CD4-positive, alpha-beta memory T cell (primary cell): ENCODE measurements at places on chromosomes 3 and 15.
A peak's percentile ranks its signal among the peaks of the same experiment; 100 is the strongest.

GRCh38 chr3:88984832-88985231, 122.6 kb upstream of the EPHA3 start:
- no peak for DNase-seq

- no peak for DNase-seq
Measured at GRCh38 chr3:140848666-140849065, 93.0 kb upstream of the SLC25A36 start.

- DNase-seq, result no peak
Measured at GRCh38 chr15:79724804-79725203, 172.0 kb downstream of the MTHFS start.

GRCh38 chr3:65246561-65246960, 558.8 kb upstream of the ADAMTS9 start:
- no peak for DNase-seq

DNA sequence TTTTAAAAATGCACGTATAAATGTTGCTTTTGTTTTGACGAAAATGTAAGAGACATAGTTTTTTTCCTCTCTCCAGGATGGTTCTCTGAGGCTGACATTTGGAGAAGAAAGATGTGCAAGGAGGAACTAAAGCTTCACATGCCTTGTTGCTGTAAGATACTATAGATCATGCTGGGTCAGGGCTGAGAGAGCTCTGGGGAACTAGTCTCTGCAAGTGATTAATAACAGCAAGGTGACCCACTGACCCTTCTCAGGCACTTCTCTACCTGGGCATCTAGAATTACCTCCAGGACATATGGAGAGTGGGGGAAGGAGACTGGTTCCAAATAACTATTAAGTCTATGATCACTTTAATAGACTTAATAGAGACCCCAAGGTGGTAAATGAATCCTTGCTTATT, 246.0 kb downstream of the KBTBD8 start:
- DNase-seq, result no peak

GRCh38 chr15:31502541-31503229, 176.1 kb downstream of the KLF13 start:
- no peak for DNase-seq

DNA sequence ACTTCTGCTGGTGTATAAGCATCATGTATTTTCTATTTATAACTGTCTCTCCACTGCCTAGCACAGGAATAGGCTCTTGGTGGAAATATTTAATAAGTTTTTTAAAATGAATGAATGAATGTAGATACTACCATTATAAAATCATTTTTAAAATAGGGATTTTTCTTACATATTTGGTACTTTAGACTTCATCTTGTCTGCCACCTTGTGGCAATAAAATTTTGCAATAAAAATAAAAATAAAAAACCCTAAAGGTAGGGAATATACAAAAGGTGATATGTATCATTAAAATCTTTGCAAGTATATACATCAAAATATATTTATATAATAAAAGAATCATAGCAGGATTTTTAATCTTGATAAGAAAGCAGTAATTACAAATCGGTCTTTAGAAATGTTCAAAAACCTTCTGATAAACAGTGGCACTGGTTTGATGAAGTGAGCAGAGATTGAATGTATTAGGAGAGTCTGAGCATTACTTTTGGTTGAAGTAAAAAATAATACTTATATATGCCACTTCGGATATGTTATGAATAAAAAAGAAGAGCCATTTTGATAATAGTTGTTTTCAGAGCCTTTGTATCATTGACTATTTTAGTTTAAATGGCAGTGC, 95.2 kb downstream of the SPATA16 start:
- DNase-seq, result no peak

DNA sequence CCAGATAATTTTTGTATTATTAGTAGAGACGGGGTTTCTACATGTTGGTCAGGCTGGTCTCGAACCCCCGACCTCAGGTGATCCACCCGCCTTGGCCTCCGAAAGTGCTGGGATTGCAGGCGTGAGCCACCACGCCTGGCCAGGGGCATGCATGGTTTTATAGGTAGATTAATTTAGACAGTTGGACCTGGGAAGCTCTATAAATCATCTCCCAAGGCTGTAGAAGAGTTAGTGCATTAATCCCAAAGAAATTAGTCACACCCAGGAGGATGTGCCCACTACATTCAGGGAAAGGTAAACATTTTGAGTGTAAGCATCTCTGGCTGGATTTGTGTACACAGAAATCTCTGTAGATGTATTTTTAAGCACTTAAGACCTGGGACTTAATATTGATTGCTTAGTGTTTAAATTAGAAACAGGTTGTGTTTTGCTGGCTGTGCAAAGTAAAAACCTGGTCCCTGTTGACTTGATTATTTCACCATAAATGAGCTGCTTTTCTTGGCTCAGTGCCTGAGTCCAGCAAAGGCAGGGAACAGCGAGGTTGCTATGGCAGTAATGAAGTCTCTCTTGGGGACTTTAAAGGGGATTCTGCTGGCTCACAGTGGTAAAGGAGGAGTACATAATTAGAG, 19.2 kb downstream of the EXOSC7 start:
- no peak for DNase-seq

GRCh38 chr3:30122359-30122758, 484.0 kb upstream of the TGFBR2 start:
- no peak for DNase-seq

GRCh38 chr3:7876741-7877297, 624.8 kb upstream of the LMCD1 start:
- DNase-seq, result peak; percentile 77

- no peak for DNase-seq
Measured at GRCh38 chr3:175193815-175194518, 334.8 kb downstream of the NAALADL2 start.

DNA sequence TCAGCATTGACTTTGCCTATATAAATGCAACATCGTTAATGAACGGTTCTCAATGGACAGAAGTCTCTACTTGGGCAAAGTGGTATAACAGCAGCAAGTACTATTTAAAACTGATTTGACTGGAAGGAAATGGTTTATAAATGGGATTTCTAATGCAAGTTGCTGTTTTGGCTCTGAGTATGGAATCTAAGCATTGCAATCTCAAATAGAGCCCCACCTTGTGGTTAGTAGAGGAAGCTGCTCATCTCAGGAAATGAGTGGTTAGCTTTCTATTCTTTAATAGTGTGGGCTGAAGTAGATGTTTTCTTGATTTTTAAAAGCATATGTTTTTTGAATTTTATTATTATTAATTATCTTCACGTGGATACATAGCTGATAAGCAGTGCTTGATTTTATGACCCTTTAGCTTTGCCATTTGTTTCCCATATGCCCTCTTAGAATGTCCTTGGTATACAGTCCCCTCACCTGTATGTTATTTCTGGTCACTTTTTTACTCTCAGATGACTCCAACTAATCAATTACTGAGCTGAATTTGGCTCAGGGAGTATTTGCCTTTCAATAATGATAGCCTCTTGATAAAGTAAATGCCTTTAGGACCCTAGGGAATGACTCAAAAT, 67.1 kb downstream of the OXSM start:
- peak; percentile 43 for DNase-seq

DNA sequence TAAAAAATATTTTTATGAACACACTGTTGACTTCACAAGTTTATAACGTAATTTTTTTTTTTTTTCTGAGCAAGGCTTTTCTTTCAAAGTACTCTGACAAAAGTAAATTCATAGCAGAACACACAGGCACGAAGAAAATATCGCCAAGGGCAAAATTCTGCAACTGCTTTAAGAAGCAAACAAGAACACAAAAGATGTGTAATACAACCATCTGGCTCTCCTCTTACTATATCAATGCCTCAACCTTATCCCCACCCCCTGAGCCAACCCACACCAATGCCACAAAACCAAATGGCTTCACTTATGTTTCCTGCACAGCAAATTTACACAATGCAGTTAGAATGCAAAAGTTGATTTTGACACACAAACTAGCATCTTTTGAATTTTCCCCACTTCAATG, 274.2 kb downstream of the FOXP1 start:
- peak; percentile 19 for DNase-seq

- no peak for DNase-seq
Measured at GRCh38 chr3:183435661-183436060, 7.2 kb upstream of the MCF2L2 start.
